ENCODE measurements at places on chromosomes 2 and 18.

- DNase-seq: no peak
These were observed 95.5 kb upstream of the VWC2L start for GRCh38 chr2:214315324-214315723.

GRCh38 chr2:59754011-59754735 lies 799.3 kb downstream of the BCL11A start:
- DNase-seq: no peak

- DNase-seq: no peak
These were observed 11.0 kb downstream of the MAIP1 start for GRCh38 chr2:199966405-199966804.

DNA sequence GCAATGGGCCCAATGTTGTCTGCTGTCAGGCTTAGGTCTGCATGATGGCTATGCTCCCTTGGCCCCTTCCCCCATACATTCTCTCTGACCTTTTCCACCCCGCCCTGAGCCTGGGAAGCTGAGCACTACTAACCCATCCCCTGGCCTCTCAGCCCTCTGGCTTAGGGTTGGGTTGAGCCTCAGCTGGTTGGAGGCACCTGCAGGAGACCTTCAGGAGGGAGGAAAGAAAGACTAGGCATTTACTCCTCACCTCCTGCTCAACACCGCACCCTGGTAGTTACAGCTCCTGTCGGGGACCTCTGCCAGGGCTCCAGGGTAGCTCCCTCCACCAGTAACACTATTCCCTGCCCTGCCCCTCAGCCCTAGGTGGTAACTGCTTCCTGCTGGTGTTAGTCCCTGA lies 80.5 kb downstream of the GALNT14 start:
- no peak for DNase-seq

DNA sequence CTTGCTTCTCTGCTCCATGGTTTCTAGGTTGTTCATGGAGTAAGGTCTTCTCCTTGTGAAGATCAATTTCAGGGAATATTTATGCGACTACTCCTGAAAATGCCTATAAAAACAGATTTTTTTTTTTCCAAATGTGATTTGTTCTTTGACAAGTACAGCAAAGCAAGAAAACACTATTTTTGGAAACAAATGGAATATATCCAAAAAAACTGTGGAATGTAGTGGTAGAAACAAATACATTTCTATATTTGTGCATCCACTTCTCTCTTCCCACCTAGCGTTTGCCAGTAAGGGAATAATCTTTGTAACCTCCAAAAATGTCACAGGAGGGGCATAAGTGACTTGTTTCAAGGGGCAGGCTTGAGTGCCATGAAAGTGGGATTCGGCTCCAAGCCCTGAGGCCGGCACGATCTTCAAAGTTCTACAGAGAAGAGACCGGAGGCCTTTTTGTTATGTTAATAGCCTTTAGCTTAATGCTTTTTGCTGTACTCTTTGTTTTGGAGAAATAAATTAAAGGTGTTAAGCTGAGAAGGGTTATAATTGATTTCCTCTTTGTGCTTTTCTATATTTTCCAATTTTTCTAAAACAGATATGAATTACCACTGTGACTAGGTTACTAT lies 200.6 kb downstream of the NRP2 start:
- no peak for DNase-seq

DNA sequence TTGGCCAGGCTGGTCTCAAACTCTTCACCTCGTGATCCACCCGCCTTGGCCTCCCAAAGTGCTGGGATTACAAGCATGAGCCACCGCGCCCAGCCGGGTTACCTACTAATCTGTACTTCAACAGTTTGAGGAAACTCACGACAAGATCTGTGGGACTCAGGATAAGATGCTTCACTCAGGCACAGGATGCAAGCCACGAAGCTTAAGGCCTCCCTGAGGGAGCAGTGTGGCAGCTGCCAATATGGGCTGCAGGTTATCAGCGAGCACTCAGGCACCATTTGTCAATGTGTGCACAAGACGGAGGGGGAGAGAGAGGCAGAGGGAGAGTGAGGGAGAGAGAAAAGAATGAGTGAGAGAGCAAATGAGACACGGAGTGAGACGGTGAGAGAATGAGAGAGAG lies 173.6 kb upstream of the RAB6C start:
- DNase-seq: no peak

DNA sequence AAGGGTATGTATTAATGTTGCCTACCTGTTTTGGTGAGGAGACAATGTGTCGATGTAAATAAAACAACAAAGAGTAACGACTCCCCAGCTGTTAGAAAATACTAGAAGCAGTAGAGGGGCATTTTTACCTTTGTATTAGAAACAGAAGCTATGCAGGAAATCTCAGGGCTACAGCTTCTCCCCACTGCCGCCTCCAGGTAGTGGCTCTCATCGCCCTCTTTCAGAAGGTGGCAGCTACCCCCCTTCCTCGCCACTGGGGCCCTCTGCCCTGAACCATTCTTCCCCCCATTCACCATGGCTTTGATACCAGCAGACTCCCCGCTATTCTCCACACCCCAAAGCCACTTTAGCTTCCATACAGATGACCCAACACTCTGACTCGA lies 6.7 kb downstream of the PLA2R1 start:
- DNase-seq: no peak

GRCh38 chr2:52035391-52035790 lies 1003.5 kb upstream of the NRXN1 start:
- peak; percentile 27 for DNase-seq

- no peak for DNase-seq
These were observed 269.9 kb downstream of the MYT1L start for GRCh38 chr2:2061091-2061696.

DNA sequence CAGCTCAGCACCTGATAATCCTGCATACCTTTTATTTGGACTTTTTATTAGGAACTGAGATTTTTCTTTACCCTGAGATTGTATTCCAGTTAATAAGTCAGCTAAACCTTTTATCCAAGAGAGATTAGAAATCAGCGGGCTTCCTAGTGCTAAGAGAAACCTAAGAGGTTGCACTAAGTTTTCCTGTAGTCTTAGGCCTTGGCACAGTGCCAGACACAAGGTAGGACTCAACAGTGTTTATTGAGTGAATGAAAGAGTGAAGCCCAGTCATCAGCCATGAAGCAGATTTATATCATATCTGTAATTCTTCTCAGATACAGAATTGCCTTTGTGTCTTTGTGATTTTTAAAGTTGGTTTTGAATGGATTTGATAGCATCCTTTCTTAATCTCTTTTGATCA lies 13.6 kb downstream of the OTX1 start:
- DNase-seq: peak; percentile 56

- DNase-seq: peak; percentile 22
These were observed 635.5 kb upstream of the NETO1 start for GRCh38 chr18:73503326-73503725.

DNA sequence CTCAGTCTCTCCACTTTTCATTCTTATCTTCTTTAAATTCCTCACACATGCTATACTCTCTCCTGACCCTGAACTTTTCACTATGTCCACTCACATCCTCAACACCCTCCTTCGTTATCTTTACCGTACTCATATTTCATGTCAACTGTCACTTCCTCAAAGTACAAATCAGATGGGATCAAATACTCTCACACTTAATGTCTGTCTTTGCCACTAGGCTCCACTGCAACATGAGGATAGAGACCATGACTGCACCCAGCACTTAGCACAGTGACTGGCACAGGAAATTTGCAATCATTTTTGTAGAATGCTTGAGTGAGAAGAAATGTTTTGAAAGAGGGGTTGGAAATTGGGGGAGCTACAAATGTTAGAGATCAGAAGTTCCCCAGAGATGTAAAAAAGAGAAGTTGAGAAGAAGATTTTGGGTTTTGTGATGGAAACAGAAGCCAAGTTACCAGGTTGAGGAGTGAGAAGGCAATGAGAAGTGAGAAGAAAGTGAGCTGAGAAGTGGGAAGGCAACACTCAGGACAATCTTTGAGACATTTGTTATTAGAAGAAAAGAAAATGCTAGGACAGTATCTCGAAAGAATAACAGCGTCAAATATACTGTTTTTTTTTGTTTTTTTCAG lies 87.0 kb downstream of the CCDC141 start:
- DNase-seq: no peak

DNA sequence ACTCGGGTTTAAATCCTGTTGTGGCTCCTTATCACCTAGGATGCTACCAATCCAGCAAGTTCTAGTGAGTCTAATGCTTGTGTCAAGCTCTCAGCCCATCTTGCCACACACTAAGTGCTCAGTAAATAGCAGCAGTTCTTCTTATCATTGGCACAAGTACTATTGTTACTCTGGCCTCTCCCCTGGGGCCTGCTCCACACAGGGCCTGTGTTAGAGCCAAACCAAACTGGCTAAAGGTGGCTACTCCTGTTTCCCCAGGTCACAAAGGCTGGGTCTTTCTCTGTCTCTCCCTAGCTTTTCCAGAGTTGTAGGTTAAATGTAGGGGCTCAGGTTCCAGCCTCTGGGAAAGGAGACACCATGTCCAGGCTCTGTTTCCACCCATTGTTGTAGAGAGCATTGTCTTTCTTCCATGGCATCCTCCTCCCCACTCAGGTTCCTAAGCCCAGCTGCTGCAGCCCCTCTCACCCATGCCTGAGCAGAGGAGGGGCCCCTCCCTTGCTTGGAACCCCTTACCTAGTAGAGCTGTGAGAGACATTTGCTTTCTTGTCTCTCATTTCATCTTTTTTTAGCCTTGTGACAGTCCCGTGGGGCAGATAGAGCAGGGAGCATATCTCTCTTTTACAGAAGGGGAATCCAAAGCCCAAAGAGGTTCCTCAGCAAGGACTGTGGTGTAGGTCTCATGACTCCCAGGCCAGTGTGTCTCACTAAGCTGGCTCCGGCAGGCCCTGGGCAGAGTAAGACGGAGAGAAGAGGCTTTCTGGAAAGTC lies 56.4 kb upstream of the OTOF start:
- no peak for DNase-seq

GRCh38 chr2:240595381-240596079 lies 9.0 kb downstream of the CAPN10 start:
- DNase-seq: peak; percentile 46
